NCI-H774 (cell line): ENCODE measurements at places on chromosomes 12 and 14.
A peak's percentile ranks its signal among the peaks of the same experiment; 100 is the strongest.

GRCh38 chr12:76020281-76020680 lies 11.3 kb downstream of the PHLDA1 start:
- DNase-seq, result no peak

DNA sequence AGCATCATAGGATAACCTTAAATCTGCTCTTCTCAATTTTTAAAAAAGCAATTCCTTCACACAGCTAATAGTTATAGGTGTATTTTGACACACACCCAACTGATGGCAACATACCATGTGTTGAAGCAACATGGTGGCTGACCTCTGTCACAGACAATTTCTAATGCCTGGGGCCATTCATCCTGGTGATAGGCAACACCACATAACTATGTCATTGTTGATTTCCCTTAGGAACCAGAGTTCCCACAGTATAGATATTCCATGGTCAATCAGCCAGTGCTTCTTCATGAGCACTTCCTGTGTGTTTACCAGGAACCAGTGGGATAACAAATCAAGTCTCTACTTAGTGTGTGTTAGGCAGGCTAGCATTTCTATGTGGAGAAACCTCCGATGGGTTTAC lies 88.3 kb downstream of the FIGNL2 start:
- DNase-seq, result no peak

DNA sequence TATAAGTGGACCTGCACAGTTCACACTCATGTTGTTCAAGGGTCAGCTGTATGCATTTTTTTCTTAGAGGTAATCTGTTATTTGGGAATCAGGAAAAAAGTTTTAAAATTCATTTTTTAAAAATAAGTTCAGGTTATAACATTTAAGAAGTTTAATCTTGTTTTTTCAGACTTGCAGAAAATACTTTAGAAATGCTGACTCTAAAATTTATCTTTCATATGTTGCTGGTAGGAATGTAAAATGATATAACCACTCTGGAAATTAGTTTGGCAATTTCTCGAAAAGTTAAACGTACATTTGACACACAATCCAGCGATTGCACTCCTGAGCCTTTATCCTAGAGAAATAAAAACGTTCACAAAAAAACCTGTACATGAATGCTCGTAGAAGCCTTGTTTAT lies 4.7 kb downstream of the VRK1 start:
- DNase-seq, result no peak

DNA sequence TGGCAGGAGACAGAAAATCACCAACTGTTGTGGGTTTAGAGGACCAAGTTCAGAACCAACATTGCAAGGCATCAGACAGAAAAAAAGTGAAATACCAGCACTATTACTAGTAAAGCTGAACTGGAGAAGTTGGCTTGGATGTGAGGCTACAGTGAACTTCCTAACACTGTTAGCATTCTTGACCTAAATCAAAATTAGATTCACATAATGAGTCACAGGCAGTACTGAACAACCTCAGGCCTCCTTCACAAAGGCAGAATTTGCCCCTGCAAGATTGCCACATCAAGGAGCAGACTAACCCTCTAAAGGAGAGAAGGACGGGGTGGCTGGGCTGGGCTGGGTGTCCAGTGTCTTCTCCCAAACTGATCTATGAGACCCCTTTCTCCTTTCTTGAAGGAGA lies 539.7 kb downstream of the SNAPC1 start:
- no peak for DNase-seq

- no peak for DNase-seq
Observed at GRCh38 chr12:4997939-4998338, 45.7 kb upstream of the KCNA5 start.

DNA sequence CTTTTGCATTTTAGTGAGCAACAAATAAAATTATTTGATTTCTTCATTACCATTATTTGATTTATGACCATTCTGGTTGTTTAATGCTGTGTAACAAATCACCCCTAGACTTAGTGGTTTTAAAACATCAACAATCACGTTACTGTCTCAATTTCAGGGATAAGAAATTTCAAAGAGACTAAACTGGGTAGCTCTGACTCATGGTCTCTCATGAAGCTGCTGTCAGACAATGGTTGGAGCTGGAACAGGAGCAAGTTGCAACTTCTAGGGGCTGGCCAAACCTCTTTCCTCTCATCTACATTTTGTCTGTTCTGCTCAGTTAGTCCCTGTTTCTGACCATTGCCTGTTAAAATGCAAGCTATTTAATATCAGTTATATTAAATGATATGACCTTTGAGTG lies 517.0 kb downstream of the KCNH5 start:
- no peak for DNase-seq

- no peak for DNase-seq
Observed at GRCh38 chr12:47311568-47311967, 231.8 kb upstream of the AMIGO2 start.

GRCh38 chr12:65923228-65923627 lies 98.9 kb downstream of the HMGA2 start:
- no peak for DNase-seq

- DNase-seq, result no peak
Observed at GRCh38 chr12:72546106-72546505, 273.9 kb downstream of the TRHDE start.

- DNase-seq, result no peak
Observed at GRCh38 chr14:75824318-75824717, 157.5 kb downstream of the TGFB3 start.

DNA sequence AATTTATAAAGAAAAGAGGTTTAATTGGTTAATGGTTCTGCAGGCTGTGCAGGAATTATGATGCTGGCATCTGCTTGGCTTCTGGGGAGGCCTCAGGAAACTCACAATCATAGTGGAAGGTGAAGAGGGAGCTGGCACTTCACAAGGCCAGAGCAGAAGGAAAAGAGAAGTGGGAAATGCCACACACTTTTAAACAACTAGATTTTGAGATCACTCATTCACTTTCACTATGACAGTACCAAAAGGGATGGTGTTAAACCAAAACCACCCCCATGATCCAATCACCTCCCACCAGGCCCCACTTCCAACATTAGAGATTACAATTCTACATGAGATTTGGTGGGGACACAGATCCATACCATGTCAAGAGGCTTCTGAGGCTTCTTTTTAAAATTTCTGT lies 62.6 kb downstream of the SLC38A4 start:
- no peak for DNase-seq

DNA sequence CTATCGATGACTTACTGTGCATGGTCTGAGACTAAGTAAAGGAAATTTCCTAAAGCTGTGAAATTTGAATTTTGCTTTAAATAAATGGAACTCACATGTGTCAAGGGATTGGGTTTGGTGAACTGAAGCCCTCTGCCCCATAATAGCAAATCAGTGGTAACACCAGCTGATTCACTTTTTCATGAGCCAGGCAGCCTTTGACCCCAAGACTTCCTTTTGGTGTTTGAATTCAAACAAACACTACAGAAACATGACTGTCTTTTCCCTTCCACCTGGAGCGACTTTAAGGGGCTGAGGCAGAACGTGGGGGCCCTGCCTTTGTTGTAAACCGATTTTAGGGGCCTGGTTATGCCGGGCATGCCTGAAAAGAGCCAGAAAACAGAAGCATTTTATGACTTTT lies 28.8 kb downstream of the KCTD10 start:
- no peak for DNase-seq

DNA sequence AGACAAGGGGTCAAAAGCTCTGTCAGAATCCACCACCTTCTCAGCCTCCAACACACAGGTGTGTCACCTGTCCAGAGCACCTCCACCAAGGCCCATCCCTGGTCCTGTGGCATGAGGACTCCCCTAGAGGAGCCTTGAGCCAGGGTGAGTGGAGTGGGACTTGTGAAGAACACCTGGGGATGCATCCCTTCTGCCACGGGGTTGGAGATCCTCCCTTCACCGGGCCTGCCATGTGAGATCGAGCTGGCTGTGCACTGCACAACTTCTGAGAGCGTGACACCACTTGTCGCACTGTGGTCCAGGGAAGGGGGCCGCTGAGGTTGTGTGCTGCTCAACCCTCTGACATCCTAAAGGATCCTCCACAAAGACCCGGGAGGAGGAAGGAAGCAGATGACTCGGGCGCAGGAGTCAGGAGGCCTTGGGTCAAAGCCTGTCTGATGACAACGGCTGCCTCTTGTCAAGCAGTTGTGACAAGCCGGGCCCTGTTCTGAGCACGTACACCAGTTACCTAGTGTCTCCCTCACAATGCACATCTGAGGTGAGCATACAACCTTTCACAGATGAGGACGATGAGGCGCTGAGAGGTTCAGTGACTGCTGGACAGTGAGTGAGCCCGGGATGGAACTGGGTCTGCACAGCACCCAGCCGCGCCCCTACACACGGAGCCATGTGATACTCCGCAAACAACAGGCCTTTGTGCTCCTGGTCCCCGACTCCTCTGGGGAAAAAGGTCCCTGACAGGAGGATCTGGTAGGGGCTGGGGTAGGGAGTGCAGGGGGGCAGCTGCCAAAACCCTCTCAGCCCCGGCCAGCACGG lies 35.6 kb downstream of the CHGA start:
- no peak for DNase-seq

- no peak for DNase-seq
Observed at GRCh38 chr14:59698793-59699192, 122.2 kb upstream of the CCDC175 start.

DNA sequence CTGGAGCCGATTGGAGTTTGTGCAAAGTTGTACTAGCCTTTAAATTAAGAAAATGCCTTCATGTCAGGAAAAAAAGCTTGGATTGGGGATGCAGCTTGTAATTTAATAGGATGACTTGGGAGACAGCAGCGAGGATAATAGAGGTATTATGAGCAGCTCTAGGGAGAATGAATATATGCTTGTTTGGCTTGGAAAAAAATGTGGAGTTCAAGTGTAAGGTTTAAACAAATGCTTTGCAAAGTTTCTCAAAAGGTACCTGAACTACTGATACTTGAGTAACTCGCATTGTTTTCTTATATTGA lies 65.3 kb upstream of the RASSF3 start:
- DNase-seq, result no peak

DNA sequence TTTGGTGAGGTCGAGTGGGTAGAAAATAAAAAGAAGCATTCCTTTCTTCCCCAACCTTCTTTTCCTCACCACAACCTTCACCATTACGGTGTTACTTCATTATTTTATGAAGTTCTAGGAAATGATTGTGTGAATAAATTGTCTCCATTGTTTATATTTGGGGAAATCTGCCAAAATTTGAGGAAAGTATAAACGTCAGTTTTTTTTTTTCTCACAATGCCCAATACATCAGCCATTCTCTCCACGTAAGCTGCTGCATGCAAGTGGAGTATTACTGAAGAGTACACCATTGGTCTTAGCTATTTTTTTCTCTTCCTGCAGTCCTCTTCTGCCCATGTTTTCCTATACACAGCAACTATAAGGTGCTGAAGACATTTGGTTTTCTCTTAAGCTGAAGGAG lies 9.1 kb upstream of the POLR3B start:
- DNase-seq, result no peak

- no peak for DNase-seq
Observed at GRCh38 chr14:74019408-74020137, 424 bp downstream of the BBOF1 start.

DNA sequence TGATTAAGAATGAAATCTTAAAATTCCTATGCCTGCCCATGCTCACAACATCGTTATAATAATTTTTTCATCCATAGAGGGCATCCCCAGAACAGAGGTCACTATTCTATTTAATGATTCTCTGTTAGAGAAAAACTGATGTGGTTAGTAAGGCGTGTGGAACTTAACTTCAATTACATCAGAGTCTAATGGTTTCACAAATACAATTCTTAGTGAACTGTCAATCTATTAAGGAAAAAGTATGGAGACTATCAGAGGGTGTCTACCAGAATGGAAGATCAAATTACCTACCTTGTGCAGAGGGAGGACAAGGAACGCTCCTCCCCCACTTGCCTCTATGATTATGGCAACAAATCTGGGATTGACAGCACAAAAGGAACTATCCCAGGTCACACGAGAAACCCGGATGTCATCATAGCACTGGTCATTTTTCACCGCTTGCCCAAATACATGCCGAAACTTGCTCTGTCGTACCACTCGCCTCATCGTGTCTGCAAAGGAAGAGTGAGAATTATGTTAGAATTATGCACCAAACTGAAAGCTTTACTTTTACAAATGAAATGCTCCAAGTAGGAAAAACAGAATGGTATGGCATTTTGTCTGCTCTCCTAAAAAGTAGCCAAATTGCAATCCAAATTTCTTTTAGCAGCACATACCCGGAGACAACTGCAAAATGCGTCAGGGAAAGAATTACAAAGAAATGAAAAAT lies 30.3 kb downstream of the CORO1C start:
- no peak for DNase-seq

- no peak for DNase-seq
Observed at GRCh38 chr12:11633968-11634367, 15.5 kb upstream of the ETV6 start.

DNA sequence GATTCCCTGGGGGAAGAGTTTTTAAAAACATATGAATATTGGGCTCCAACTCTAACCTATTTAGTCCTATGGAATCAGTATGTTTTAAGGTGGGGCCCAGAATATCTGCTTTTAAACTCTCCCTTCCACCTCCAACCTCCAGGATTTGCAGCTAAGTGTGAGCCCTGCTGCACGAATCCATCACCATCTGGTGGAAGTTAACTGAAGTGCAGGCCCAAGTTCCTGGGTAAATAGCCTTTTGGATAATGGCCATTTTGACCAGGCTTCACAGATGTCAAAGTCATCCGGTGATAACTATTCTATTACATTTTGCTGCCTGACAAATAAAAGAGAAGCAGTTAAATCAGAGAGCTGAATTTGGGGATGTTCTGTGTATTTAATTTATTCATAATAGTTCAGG lies 58.1 kb upstream of the RMST start:
- DNase-seq, result peak; percentile 77

GRCh38 chr14:50828721-50829488 lies 2.1 kb downstream of the NIN start:
- no peak for DNase-seq

- DNase-seq, result no peak
Observed at GRCh38 chr14:54446161-54446693, 5.1 kb upstream of the CNIH1 start.

- DNase-seq, result no peak
Observed at GRCh38 chr12:57586128-57586527, 4.9 kb upstream of the PIP4K2C start.

DNA sequence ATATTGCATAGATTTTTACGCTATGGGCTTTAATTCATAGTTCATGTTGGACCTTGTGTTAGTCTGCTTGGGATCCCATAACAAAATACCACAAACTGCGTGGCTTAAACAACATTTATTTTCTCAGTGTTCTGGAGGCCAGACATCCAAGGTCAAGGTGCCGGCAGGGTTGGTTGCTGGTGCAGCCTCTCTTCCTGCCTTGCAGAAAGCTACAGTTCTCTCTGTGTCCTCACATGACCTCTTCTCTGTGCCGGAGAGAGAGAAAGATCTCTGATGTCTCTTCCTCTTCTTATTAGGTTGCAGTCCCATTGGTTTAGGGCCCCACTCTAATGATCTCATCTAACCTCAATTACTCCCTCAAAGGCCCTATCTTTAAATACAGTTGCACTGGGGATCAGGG lies 170.5 kb downstream of the IPO8 start:
- DNase-seq, result no peak
